M059J (cell line): ENCODE measurements at places on chromosomes 2 and 18. TPM values are rescaled to one million over a fixed set of nuclear protein-coding genes. Genes with fewer than 3 reads are reported as not detected.

The RTN4 gene
- 198 and 249 TPM in 2 replicates for total RNA-seq

The TMEM247 gene
- not detected in 2 replicates for total RNA-seq

The SCRN3 gene
- total RNA-seq, result 16.5 and 22.2 TPM in 2 replicates

The EEF1B2 gene
- total RNA-seq, result 180 and 188 TPM in 2 replicates

The SOX11 gene
- not detected in 2 replicates for total RNA-seq

The SKOR2 gene
- not detected in 2 replicates for total RNA-seq

GRCh38 chr2:136131961-136132824, 14.2 kb upstream of the CXCR4 start:
- no peak for DNase-seq

DNA sequence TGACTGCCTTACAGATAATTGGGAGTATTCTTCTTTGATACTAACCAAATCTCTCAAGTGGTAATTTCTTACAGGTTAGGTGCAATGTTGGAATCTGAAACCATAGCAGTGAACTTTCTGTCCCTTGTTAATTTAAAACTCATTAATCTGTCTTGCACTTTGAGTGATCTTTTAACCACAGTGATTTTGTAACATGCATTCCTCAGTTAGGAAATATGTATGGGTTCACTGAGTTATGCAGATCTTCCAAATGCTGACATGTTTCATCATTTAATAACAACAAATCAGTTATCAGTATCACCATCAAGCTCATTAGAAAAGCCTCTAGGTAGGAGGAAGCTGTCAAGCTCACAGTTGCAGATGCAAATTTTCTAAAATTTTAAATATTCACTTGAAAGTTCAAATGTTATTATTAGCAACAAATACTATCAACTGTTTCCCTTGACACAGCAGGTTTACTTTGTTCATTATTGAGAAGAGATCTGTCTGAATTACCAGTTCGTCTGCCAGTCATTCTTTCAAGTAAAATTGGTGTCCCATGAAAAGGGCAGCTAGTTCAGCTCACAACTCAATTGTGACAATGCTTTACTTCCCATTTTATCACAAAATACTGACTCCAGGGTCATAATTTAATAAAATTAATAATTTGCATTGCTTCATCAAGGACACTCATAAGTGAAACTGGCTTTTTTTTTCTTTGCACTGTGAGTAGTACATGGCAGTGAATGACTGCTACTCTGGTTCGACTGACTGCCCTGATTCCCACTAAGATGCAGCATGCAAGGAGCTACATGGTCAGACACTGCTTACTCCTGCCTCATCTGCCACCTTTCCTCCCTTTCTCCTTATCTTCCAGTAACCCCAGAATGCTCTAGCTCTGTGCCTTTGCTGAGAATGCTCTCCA, 31.6 kb downstream of the SUCLG1 start:
- peak; percentile 2 for DNase-seq

DNA sequence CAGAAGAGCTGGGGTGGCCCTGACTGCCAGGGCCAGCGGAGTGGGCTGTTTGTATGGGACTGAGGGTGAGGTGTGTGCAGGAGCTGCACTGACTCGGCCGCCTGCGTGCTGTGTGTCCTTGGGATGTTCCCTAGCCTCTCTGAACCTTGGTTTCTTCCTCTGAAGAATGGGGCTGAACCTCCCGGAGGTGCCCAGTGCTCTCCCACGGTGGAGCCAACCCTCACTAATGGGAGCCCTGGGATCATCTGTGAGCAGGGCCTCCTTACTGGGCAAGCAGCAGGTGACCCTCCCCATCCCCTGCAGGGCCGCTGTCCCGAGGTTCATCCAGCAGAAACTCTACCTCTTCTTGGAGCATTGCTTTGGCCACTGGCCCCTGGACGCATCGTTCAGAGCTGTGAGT, 11.7 kb upstream of the CCDC74A start:
- no peak for DNase-seq

DNA sequence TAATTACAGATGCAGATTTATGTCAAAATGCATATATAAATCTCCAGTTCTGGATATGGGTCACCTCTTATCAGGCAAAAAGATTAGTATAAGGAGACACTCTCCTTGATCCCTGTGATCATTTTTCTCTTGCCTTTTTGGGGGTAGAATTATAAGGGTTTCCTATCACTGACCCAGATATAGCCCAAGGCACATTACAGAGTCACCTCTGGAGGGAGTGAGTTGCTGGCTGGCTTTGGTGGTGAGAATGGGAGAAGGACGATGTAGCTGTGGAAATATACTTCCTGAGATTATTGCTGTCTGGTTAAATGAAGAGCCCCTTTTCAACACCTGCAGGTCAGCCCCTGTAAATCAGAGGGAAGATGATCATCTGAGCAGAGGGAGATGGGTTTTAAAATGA, 418.7 kb downstream of the MTX2 start:
- no peak for DNase-seq

DNA sequence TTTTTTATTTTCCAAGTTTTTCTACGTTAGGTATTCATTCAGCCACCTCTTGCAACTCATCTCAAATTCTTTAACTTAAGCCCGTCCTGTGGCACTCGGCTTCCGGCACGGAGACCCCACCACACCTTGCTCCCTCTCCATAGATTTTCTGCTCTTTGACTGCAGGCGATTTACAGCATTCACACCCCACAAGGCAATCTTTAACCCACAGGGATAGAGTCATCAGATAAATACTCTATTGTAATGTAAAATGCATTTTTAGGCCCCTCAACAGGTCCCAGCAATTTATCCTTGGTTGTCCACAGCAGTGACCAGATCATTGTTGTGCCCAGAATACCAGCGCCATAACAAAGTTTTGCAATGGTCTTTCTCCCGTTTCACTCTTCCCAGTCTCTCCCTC, 132.3 kb upstream of the EPHA4 start:
- DNase-seq, result no peak

- no peak for DNase-seq
Measured at GRCh38 chr2:42949125-42949524, 156.7 kb upstream of the HAAO start.

GRCh38 chr18:29161429-29161828, 984.5 kb upstream of the CDH2 start:
- no peak for DNase-seq

GRCh38 chr18:26301681-26302080, 75.4 kb downstream of the TAF4B start:
- peak; percentile 11 for DNase-seq

DNA sequence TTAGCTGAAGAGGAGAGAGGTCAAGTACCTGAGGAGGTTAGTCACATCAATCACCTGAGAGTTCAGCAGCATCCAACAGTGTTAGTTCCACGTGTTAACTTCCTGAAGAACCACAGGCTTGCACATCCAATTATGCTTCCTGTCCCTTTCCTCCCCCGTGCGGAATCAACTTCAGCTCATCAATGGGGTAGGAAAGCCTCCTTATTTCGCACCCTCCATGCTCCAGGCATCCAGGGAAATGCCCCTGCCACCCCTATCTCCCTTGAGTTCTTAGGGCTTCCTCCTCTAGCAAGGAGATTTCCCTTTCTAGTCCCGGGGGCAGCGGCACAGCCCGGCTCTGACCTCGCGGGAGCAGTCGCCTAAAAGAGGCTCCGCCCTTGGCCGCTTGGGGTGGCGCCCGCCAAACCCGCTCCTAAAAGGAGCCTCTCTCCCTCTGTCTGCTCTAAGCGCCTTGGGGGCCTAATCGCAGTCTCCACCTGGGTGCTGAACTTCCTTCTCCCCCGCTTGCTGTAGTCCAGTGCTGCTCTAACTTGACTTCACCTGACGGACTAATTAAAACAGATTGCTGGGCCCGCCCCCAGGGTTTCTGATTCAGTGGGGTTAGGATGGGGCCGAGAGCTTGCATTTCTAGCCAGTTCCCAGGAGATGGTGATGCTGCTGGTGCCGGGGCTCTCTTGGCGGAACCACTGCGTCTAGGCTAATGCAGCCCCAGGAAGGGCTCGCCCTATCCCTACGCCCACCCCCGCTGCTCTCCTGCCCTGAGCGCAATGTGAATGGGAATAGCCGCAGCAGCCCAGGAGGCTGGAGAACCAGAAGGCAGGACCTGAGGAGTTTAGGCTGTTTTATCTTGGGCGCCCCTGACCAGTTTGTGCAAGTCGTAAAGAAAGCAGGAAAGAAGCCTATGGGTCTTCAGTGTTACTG, 3.4 kb upstream of the TET3 start:
- peak; percentile 39 for DNase-seq

GRCh38 chr2:33358878-33359277, 117.6 kb upstream of the RASGRP3 start:
- no peak for DNase-seq

DNA sequence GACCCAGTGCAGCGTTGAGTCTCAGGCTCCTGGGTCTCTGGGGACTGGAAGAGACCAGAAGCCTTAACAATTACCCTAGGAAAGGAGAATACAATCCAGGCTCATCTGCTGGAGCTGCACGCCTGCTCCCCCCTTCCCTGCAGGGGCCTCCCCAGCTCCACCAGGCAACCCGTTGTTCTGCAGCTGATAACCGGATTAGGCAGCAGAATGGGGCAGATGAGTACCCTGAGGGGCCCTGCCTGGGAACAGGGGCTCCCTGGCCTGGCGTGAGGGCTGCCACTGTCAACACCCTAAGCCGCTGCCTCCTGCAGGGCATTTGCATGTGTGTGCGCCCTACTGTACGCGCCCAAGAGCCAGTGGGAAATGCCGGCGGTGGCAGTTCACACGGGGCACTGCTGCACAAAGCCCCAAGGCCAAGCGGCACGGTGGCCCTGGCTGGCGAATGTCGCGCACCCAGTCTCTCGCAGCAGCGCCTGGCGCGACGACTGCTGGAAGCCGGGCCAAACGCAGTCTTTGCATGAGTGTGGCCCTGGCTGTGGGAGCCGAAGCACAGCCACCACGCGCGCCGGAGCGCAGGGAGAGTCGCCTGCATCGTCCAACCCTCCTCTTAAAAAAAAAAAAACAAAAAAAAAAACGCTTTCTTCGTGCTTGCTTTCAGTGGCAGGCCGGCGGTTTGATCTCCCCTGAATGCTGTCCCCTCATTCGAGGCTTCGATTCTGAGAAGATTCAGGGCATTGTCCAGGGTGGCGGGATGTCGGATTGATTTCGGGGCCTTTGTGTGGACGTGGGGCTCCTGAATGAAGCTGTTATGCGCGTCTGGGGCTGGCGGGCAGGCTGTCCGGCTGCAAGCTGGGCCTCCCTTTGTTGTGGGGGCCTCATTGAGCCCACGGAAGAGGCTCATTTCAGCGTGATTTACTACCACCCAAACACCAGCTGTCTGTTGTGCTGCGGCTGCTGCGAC, 63.8 kb downstream of the SETBP1 start:
- no peak for DNase-seq

GRCh38 chr2:235669269-235669831, 175.5 kb downstream of the AGAP1 start:
- DNase-seq, result peak; percentile 64
